ENCODE measurements at places on chromosomes 1 and 21.

- no peak for DNase-seq
Observed at GRCh38 chr1:90761781-90762589, 44.9 kb upstream of the BARHL2 start.

- no peak for DNase-seq
Observed at GRCh38 chr1:6260961-6261614, at the start of gene GPR153. Gene GPR153, minus strand, starts transcription at chr1:6261098. Its CDS starts 6,193 bp downstream, at chr1:6254905.

GRCh38 chr1:59898927-59899326 lies 27.6 kb downstream of the CYP2J2 start:
- no peak for DNase-seq

DNA sequence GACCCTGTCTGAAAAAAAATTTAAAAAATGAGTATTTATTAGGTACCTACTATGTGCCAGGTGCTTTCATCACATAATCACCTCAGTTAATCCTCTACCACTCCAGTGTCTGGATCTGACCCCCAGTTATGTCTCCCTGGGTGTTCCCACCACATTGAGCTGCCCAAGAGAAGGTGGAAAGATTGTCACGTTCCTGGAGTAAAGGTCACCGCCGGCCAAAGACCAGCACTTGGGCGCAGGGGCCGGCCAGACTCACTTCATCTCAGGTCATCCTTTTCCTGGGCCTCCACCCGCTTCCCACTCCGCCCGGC lies 714 bp downstream of the PYCR2 start:
- no peak for DNase-seq

- DNase-seq = no peak
Observed at GRCh38 chr1:105427543-105427942, 1628.9 kb upstream of the PRMT6 start.

DNA sequence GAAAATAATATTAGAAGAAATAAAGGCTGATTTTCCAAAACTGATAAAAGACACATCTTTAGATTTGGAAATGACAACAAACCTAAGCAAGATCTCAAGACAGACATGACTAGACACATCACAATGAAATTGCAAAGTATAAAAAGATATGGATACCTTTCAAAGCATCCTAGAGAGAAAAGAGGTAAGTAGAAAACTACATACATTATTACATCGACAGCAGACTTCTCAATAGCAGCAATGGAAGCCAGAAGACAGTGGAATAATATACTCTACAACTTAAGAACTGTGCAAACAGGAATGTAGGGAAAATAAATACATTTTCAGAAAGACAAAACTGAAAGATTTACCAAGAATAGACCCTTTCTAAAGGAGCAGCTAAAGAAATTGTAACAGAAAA lies 50.2 kb downstream of the DENND1B start:
- DNase-seq = no peak

- no peak for DNase-seq
Observed at GRCh38 chr1:198681252-198681651, 42.4 kb downstream of the PTPRC start.

DNA sequence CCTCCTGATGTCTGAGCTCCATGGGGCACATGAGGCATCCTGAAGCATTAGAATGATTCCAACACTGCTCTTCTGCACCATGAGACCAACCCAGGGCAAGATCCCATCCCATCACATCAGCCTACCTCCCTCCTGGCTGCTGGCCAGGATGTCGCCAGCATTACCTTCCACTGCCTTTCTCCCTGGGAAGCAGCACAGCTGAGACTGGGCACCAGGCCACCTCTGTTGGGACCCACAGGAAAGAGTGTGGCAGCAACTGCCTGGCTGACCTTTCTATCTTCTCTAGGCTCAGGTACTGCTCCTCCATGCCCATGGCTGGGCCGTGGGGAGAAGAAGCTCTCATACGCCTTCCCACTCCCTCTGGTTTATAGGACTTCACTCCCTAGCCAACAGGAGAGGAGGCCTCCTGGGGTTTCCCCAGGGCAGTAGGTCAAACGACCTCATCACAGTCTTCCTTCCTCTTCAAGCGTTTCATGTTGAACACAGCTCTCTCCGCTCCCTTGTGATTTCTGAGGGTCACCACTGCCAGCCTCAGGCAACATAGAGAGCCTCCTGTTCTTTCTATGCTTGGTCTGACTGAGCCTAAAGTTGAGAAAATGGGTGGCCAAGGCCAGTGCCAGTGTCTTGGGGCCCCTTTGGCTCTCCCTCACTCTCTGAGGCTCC lies 11.1 kb upstream of the RASSF5 start:
- DNase-seq = no peak

GRCh38 chr21:37005548-37006485 lies 685 bp upstream of the RIPPLY3 start:
- DNase-seq = no peak

All from BJ (cell line).